ENCODE measurements at places on chromosomes 12 and 14.

GRCh38 chr14:96782436-96782835 lies 14.7 kb upstream of the VRK1 start:
- DNase-seq: no peak

DNA sequence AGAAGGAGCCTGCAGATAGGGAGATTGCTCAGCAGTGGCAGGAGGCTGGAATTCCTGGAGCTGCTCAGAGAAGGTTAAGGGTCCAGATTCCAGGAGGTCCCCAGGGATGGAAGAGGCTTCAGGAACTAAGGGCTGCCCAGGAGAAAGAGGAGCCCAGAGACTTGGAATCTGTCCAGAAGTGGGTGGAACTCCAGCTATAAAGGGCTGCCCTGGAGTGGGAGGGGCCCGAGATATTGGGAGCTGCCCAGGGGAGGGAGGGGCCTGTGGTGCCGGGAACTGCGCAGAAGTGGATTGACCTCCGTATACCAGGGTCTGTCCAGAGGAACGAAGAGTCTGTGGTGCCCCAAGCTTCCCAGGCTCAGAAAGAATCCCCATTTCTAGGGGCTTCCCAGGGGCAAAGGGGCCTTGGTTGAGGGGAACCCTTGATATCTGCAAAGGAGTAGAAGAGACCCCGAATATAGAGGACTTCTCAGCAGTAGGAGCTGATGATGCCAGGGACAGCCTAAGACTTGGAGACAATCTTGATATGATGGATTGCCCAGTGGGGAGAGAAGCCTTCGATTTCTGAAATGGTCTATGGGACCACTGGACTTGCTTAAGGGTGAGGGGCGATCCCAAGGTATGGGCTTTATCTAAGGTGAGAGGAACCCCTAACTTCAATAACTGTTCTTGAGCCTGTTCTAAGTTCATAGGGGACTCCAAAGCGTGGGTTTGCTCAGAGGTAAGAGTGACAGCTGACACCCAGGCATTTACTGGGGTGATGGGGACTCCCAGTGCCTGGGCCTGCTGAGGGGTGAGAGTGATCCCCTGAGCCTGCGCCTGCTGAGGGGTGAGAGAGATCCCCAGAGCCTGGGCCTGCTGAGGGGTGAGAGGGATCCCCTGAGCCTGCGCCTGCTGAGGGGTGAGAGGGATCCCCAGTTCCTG lies 45.0 kb downstream of the FAM186A start:
- DNase-seq: no peak

GRCh38 chr12:51777973-51778372 lies 70.5 kb downstream of the FIGNL2 start:
- DNase-seq: no peak

- no peak for DNase-seq
Observed at GRCh38 chr12:49190974-49191373, 2.1 kb upstream of the TUBA1A start.

DNA sequence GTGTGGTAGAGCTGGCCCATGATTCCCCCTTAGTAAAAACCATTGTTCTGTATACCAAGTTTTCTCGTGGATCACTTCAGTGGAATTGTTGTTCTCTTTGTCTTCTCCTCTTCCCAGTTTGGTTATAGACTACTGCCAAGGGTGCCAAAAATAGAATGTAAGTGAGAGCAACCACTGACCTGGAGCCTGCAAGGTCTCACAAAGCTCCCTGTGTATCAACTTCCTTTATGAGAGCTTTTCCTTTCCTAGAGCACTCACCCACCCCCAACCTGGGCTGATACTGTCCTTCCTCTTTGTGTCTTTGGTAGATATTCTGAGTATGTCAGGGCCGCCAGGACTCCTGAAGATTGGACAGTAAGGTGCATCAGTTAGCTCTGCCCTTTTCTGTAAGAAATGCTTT lies 101.0 kb downstream of the SCN8A start:
- no peak for DNase-seq

DNA sequence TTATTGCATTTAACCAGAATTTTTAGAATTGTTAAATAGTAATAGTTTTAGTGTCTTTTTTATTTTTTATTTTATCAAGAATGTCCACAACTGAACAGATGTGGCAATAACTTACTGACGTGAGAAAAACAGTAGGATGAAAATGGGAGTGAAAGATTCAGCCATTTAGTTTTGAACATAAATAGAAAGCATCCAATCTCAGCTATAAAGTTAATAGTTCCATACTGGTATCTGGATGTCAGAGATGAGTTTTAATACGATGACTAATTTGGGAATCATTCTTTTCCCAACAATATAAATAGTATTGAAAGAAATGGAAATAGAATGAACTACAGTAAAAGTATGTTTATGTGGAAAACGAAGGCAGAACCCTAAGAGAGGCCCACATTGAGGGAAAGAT lies 159.4 kb downstream of the EPS8 start:
- no peak for DNase-seq

DNA sequence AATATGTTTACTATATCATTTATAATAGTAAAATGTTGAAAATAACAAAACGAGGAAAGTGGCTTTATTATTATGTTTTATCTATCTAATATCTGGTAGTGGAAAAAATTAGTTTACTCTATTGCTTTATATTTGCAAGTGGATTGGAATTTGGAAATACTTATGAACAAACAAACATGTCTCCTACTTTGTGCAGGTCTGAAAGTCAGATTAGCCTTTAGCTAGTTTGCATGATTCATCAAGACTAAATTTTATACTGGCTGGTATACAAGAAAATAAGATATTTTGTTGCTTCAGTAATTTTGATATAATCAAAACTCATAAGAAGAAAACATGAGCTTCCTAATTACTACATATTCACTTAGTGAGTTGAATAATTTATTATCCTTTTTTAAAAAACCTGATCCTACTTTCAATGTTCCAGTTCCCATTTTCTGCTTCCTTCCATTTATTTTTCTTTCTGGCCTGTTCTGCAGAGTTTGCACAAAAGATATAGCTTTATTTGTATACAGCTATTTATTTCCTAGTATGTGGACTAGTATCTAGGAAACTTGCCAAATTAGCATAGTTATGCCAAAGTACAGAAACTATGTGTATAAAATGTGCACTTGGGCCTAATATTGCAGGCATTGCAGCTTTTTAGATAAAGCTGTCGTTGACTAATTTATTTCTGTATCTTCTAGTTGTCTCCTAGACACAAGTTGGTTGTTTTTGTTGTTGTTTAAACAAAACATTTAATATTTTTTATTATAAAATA lies 122.0 kb downstream of the AKAP6 start:
- DNase-seq: no peak

GRCh38 chr14:94918896-94919295 lies 149.0 kb upstream of the GSC start:
- peak; percentile 3 for DNase-seq

DNA sequence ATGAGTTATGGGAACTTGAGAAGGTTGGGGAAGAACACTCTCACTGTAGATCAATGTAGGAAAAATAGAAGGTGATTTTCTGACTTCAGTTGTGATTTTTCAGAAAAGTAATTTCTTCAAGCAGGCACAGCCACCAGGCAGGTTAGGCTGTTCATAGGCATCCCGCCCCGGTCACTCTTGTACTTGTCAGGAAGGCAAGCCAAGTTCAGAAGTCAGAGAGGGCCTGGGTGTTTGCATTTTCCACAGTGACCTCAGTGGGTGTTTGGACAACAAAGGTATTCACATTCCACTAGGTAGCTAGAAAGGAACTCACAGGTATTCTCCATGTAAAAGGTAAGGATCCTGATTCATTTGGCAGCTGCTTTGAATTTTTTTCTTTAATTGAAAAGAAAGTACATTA lies 3.0 kb upstream of the FAM234B start:
- no peak for DNase-seq

All from SW 1271 (cell line).